Erythroblast (primary cell): ENCODE measurements at places on chromosomes 11 and 22.
A peak's percentile ranks its signal among the peaks of the same experiment; 100 is the strongest.

DNA sequence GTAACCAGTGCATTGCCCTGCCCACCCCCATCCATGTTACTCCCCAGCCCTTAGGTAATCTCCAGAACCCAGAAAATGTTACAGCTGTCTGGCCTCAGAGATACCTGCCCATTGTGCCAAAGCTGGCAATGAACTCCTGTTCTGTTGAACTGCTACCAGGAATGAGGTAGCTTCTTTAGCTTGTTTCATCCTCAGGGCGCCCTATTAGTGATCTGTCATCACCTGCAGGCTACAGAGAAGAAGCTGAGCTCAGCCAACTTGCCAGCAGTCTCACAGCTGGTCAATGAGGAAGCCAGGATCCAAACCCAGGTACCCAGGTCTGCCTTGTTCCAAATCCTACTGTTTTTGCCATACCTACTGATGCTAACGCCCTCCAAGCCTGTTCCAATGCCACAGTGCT lies 88.7 kb downstream of the GALNT18 start:
- no peak for DNase-seq

GRCh38 chr22:39600491-39601179 lies 30.1 kb downstream of the CACNA1I start:
- no peak for DNase-seq

GRCh38 chr11:61026121-61027031 lies 54.9 kb downstream of the CD6 start:
- no peak for DNase-seq

- DNase-seq = no peak
These were observed 926 bp downstream of the PRR5L start for GRCh38 chr11:36296884-36297543.

GRCh38 chr22:44883011-44883421 lies 126.8 kb downstream of the PHF21B start:
- no peak for DNase-seq

GRCh38 chr11:19918302-19919049 lies 205.8 kb downstream of the NAV2 start:
- no peak for DNase-seq

DNA sequence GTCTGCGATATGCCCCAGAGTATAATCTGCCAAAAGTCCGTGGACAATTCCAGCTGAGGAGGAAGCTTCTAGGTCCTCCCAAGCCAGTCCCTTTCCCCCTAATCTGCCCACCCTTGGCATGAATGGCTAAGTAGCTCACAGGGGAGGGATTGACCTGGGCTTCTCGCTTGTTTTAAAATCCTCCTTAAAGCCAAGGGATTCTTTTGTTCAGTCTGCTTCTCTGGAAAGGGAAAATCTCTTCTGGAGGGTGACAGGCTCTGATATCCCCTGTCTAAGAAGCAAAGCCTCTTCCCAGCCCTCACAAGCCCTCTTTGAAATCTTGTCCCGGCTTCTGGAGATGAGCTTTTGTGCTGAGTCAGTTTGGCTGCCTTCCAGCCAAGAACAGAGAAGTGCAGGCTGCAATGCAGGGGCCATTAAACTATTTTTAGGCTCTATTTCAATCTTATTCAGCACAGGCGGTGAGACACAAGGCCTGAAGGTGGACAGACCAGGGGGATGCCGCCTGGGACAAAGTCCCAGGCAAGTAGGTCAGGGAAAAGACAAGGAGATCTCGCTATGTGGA lies 23.9 kb downstream of the NEFH start:
- peak; percentile 57 for DNase-seq

- DNase-seq = no peak
These were observed 831.2 kb upstream of the CCDC90B start for GRCh38 chr11:84117394-84117793.

DNA sequence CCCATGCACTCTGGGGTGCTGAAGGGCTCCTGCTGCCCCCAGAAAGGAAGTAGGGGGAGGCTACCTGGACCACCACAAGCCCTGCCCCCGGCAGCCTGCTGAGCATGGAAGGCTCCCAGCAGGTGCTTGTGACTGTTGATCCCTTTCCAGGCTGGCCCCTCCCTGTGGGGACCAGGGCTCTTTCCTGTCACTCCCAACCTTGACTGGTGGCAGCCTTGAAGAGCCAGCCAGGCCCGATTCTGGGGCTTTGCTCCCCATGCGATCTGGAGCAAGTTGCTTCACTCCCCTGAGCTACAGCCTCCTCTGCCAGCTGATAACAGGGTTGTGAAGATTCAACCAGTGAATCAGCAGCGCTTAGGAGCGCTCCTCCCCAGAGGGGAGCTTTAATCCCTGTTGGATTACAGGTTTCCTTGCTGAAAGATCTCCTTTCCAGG lies 4.6 kb upstream of the CST6 start:
- DNase-seq = peak; percentile 39

DNA sequence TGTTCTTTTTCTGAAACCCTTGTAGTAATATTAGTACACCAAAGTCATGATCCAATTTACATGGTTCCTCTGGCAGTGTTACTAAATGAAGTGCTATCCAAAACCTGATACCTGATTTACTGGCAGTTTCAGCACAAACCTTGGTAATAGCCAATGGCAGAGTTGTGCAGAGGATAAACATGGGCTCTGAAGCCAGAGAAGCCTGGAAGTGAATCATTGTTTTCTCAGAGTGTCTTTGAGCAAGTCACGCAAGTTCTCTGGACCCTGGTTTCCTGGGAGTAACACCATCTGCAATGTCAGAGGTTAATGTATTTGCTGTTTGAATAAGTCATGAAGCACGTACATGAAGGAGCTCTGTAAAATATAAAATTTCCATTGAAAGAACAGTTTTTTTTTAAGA lies 222.3 kb upstream of the NARS2 start:
- no peak for DNase-seq

GRCh38 chr11:117925198-117925925 lies 3.8 kb downstream of the TMPRSS13 start:
- no peak for DNase-seq

DNA sequence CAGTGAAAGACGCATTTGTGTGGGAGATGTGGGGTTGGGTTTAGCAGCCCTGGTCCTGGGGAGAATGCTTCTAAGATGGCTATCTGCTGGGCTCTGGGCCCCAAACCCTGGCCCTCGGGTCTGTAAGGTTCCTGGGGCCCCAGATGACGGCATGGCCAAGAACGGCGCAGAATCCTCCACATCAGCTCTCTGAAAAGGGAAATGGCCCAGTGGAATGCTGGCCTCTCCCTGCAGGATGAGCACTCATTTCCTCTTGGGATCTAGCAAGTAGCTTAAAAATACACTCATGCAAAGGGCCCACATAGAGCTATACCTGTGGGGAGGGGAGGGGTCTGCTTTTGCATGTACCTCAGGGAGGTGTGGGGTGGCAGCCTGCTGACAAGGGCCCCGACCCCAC lies 37.5 kb upstream of the LINC01488 start:
- DNase-seq = no peak

DNA sequence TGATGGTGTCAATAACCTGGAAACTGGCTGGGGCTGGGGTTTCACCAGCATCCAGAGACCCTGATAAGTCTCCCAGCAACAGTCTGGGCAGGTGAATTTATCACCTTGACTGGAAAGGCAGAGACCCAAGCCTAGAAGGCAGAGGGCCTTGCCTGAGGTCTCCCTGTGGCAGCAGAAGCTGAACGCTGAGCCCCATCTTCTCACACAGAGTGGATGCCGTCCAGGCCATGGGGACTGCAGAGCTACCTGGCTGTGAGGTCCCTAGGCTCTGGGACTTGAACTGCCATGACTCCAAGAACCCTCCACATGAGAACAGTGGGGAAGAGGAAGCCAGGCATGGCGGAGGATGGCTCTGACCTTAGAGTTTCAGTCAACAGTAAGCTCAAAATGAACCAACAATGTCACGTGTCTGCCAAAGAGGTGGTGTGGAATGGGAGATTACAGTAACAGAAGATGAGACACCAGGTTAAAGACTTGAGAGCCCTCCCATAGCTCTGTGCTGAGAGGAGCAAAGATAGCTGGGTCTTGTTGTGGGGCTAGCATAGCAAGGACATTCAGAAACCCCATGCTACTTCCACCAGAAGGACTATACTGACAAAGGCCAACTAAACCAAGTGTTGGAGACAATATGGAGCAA lies 79.1 kb upstream of the LINC01488 start:
- DNase-seq = no peak

GRCh38 chr22:21661991-21662390 lies 3.8 kb upstream of the PPIL2 start:
- no peak for DNase-seq

DNA sequence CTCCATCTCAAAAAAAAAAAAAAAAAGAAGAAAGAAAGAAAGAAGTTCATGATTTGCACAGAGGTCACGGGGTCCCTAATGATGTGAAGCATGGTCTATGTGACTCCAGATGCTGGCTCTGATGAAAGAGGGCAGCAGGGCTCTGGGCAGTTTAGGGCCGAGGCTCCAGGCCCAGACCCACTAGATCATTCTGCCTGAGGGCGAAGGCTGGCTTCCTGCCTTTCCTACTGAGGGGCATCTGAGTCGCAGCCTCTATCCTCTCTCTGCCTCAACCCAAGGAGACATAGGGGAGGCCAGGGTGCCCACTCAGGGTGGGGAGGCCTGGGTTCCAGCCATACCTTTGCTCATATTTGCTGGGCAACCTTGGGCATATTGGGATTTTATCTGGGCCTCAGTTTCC lies 4.8 kb downstream of the SLC35E4 start:
- no peak for DNase-seq

GRCh38 chr11:2584812-2585565 lies 114.8 kb downstream of the KCNQ1OT1 start:
- DNase-seq = no peak

DNA sequence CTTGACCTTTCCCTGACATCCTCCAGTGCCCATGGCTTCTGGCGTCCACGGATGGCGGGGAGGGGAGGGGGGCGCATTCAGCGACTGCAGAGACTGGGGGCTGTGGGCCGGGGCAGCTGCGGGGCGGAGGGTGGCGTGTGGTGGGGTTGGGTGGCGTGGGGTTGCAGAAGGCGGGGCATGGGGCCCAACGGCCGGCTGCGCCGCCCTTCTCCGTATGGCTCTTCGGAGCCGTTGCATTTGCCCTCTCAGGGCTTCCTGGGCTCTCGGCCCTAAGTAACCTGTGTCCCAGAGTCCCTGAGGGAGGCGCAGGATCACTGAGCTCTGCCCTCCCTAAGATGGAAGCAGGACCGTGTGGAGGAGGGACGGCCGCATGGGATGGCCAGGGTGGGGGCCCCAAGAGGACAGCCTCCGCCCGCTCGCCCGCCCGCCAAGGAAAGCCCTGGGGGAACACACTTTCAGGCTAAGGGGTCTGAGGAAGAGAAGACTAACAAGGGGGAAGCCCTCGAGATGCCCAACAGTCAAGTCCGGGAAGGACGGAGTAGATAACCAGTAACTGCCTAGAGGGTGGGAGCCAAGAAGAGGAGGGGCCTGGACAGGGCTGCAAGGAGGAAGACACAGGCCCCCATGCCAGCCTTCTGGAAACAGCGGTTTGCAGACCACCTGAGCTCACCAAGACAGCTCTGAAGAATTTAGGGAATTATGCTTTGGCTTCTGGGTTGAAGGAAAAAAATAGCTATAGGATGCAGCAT lies 9.2 kb upstream of the AIFM3 start:
- DNase-seq = peak; percentile 53

DNA sequence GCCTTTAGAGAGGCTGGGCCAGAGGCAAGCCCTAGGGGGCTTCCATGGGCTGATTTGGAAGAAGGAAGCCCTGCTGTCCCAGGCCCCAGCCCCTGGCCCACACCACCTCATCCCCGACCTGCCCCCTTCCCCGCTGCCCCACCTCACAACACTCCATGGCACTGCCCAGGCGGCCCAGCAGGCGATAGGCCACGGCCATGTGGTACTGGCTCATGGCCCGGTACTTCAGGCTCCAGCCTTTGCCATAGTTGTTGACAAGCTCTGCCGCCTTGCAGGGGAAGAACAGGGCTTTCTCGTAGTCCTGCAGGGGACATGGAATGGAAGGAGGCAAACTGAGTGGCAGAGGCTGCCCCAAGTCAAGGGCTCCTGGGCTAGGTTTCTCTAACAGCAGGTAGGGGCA lies 6.4 kb downstream of the RAPSN start:
- DNase-seq = no peak

DNA sequence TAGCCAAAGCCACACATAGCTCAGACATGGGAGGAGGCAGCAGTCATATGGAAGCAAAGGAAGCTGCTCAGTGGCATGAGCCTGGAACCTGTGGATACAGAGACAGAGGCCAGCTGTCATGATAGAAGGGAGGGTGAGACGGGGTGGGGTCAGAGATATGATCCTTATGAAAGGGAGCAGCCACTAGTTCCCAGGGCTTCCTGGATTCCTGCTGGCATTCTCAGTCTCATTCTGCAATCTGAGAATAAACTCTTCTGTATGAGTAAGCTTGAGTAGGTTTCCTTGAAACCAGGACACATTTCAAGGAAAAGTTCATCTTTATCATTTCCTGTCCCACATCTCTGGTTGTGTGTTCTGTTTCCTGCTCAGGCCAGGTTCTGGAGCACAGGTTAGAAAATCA lies 220.2 kb upstream of the SNX19 start:
- DNase-seq = no peak

DNA sequence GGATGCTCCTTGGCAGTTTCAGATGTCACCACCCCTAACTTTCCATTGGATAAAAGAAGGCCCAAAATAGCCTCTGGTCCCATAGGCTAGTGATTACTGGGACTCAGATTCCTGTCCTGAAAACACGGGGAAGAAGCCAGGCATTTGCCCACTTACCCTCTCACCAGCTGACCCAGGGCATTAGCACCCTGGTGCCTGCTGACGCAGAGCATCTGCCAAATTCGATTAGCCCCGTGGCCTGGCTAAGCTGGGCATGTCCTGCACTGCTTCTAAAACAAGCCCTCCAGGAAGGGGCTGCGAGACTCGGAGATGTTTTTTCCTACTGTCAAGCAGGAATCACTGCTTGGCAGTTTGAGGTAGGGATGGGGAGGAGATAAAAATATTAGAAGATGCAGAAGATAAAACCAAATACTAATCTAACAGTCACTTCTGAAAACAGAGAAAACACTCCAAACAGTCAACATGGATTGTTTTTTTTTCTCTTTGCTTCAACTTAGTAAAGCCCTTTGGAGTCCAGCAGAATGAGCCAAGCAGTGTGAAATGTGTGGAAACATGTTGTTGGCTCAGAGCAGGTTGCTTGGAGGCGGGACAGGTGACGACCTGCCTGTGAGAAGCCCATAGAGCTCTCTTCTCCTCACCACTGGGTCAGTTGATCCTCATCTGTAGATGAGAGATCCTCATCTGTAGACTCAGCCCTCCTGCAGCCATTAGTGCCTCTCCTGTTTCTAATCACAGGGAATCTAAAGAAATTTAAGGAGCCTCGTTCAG lies 54.0 kb downstream of the BDNF start:
- no peak for DNase-seq

GRCh38 chr11:64843686-64844329 lies 645 bp downstream of the CDC42BPG start:
- no peak for DNase-seq

- no peak for DNase-seq
These were observed 34.4 kb upstream of the SMTN start for GRCh38 chr22:31046539-31047226.

GRCh38 chr11:3959903-3960265 lies 104.4 kb downstream of the STIM1 start:
- DNase-seq = peak; percentile 37

GRCh38 chr22:46115755-46116490 lies 34.4 kb upstream of the PPARA start:
- no peak for DNase-seq
